Cortex of kidney (tissue), 1 donor: ENCODE measurements at places on chromosomes 7 and 10.

DNA sequence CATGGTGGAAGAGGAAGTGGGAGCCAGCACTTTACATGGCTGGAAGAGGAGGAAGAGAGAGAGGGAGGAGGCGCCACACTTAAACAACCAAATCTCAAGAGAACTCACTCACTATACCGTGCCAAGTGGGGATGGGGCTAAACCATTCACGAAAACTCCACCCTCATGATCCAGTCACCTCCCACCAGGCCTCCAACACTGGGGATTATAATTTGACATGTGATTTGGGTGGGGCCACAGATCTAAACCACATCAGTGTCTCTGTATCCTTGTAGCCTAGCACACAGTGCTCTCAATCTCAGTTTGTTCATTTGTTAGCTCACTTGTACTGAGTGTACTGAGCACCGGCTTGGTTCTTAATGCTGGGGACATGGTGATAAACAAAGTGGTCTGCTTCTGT is 228.3 kb downstream of the BUB3 start:
- no peak for DNase-seq

- DNase-seq: no peak
These were observed 722.2 kb downstream of the PARD3 start for GRCh38 chr10:34092891-34093290.

DNA sequence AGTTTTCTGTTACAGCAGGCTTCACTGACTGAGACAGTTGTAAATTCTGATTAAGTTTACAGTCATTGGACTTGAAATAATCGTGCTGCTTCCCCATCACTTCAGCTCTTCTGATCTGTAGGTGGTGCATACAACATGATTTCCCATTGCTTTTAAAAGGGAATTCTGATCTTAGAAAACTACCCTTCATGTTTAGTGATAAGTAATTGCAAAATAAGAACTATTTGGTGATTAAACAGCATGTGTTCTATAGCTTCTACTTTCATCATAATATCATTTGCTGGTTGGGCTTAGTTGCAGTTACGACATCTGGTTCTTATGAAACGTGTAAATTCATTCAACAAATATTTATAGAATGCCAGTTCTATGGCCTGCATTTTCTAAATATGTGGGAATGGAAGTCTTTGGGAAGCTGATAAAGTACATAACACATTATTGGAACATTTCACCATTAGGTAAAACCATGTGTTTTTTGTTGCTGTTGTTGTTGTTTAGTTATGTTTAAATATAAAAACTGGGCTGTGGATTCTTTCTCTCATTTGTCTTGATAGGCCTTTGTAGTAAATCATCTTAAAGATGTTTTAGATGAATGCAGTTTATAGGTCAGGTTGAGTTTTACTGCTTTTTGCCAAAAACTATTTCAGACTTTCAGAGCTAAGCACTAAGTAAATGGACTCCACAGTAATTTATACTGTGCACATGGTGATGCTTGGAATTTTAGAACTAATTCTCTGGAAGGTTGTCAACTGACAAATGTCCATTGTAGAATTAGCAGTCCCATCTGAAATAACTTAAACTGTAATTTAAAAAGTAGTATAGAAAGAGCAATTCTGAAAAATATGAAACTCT is 13.1 kb downstream of the GNAI1 start:
- no peak for DNase-seq

DNA sequence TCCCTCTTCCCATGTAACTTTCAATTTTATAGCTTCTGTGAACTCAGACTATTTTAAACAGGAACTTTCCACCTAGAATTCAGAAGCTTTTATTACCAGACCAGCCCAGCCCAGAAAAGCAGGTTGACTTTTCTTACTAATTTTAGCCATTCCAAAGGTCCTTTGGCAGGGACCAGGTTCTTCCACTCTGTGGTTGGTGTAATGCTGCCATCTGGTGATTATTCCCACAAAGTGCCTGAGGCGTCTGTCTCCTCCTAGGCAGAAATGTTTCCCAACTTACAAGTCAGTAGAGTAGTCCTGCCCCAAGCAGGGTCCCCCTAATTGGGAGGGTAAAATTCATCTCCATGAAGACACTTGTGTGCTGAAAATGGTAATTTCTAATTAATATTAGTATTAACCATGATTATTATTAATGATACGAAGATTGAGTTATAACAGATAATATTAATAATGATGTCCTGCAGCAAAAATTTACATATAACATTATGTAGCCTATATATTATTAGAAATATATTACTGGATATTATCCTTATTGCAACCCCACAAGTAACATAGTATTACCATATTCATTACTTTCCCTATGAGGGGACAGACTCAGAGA is 53.0 kb upstream of the PPP1R17 start:
- DNase-seq: no peak

DNA sequence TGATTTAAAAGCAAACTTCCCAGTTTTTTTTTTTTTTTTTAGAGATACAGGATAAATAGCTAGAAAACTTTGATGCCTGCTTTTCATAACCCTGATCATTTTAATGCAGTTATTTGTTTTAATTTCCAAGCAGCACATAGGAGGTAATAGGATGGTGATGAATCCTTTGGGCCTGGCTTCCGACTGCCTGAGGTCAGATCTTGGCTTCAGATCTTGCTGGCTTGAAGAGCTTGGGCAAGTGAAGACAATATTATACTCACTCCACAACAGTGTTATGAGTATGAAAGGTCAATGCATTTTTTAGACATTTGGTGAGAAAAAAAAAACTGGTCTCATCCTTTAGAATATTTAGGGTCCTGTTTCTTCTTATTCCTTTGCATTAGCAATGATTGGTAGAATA is 124.8 kb upstream of the PRKCQ start:
- DNase-seq: no peak

DNA sequence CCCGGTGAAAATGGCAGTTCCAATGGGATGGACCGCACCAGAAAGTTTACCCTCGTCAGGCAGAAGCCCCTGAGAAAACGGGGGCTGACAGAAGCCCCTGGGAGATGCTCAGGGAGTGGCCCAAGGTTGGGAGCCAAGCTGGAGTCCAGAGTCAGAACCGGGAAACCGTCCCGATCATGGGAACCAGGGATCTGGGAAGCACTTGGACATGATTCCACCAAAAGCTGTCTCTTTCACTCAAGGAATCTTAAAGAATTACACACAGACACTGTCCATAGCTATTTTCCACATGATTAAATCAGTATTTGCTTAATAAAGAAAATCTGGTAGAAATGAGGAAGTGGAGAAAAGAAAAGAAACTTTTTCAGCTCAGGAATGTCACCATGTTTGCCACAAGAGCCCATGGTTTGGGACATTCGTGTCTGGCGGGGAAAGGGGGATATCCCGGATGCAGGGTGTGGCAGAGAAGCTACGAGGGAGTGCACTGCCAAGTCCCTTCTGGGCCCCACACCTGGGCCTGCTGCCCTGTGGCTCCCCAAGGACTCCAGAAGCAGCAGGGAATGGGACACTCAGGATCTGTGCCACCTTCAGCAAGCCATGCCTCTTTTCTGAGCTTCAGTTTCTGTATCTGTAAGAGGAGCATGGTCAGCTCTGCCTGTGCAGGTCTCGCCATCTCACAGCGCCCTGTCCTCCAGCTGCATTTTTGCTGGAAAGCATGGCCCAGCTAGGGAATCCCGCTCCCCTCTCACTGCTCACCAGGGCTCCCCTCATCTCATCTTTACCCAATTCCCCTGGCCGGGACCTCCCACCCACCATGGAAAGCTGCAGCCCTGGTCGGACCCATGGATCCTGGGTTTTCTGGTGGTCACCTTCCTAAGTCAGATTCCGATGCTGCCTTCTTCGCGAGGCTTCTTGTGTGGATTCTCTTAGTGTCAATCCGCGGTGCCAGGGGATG is 225.1 kb upstream of the GRB10 start:
- DNase-seq: no peak

- DNase-seq: no peak
These were observed 245.6 kb upstream of the FERD3L start for GRCh38 chr7:19390795-19391194.

GRCh38 chr10:14200698-14201544 is 129.8 kb downstream of the FRMD4A start:
- DNase-seq: no peak

DNA sequence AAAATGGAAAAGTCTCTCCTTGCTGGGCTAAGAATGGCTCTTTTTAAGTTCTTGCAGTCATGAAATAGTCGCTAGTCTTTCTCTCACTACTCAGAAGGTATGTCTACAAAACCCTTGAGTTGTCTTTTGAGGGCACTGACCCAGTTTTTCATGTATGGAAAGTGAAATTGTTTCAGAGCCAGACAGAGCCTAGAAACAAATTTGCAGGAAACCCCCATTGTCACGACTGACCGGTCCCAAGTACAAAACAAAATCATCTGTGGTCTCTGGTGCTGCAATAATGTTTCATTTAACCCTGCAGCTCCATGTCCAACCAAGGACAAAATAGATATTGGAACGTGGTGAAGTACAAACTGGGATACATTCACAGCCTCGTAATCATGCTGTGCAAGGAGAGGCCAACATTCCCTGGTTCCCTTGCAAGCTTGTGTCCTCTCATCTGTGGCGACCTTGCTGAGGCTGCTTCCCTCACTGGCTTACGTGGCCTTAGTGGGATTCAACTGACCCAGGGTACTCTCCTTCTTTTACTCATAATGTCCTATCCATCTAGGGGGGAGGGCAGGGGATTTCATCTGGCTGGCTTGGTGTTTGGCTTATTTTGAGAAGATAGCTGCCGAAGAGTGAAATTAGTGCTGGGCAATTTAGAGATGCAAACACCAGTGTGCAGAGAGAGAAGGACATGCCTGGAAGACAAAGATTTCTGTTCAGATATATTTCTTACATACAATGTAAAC is 172.5 kb downstream of the IPMK start:
- no peak for DNase-seq

GRCh38 chr10:34528320-34528719 is 286.8 kb downstream of the PARD3 start:
- DNase-seq: no peak

- no peak for DNase-seq
These were observed 309.8 kb downstream of the AHR start for GRCh38 chr7:17608114-17608833.

- DNase-seq: no peak
These were observed 12.8 kb downstream of the CNNM1 start for GRCh38 chr10:99341860-99342490.

DNA sequence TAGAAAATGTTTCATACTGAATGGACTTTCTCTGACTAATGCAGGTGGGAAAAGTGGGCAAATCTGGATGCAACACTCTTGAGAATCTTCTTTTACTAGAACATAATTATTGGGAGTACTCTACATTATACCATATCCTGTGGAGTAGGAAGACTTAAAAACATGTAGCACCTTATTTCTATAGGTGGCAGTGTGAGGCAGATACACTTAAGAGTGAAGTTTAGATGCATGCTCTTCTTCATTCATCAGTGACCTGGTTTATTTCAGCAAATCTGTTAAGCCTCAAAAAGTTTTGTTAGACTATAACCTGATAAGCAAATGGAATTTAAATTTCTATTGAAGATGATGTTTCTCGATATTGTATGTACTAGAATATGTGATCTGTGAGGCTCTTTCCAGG is 1087.1 kb upstream of the LRRN3 start:
- DNase-seq: no peak

DNA sequence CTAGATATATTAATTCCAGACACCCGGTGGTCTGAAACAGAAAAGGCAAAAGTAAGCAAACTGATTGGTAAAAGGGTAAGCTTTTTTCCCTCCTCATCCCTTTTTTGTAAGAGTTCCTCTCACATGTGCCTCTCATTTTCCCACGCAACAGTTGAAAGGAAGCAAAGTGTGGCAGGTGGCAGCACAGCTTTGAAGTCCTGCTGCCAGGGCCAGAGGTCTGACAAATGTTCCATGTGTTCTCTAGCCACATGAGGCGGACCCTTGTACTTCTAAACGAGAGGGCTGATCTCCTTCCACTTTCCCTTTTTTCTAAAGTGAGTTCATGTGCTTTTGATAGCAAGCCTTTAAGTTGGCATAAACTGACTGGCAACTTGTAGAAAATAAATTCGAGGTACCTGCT is 217.5 kb downstream of the POLR1F start:
- DNase-seq: no peak

- no peak for DNase-seq
These were observed 240.4 kb upstream of the PPP2R2D start for GRCh38 chr10:131660427-131660826.

DNA sequence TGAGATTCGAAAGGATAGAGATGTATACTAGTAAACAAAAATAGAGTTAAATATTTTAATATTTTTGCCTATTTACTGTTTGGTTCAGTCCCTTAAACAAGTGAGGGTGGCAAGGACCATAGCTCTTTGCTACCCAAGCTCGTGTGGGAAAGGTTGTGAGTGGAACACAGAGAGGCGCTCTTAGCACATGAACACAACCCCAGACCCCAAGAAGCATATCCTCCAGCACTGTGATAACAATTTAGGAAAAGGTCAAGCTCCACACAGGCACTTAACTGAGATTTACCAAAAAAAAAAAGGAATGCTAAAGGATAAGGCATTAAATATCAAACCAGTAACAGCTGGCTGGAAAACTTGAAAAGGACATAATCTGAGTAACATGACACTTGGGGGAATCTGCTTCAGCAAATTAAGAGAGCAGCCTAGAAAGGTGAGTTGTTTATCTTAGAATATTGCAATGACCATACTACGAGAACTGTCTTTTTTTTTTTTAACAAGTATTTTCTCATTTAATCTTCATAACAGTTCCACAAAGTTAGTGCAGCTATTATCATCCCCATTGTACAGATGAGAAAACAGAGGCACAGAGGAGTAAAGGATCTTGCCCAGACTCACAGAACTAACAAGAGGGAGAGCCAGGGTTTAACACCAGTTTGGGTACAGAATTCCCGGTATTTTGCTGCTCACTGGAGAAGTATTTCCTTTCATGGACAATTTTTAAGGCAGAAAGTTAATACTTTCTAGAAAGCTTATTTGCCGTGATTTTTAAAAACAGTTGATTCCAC is 303.5 kb upstream of the AOAH start:
- DNase-seq: no peak

- no peak for DNase-seq
These were observed 42.7 kb downstream of the FRMPD2 start for GRCh38 chr10:48231699-48232315.

DNA sequence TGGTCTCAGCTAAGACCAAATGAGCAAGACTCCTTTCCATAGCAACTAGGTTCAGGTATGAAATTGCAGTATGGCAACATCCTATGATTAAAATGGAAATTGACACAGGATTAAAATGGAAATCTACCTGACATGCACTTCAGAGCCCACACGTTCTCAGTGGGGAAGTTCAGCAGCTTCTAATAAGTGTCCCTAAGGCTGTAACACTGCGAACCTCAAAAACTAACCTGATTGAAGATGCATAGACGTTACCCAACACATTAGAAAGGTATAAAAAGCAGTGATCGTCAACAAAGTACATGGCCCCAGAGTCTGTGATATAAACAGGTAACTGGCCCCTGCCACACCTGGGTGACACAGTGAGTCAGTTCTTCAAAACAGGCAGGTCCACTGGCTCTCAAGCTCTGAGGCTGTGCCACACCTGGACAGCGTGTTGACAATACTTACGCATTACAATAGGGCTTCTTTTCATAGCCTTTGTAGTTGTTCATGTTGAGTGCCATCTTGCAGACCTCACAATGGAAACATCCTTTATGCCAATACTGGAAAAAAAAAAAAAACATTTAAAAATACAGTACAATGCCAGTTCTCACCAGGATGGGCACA is 274.9 kb upstream of the NEBL start:
- no peak for DNase-seq
